Peyer's patch (tissue), 4 donors: ENCODE measurements at places on chromosomes 5 and 9. TPM values are rescaled to one million over a fixed set of nuclear protein-coding genes. Genes with fewer than 3 reads are reported as not detected.

GRCh38 chr9:20651939-20652338 is 29.6 kb upstream of the MLLT3 start:
- no peak for DNase-seq

DMRTA1 gene
- 2.3 TPM for total RNA-seq

DNA sequence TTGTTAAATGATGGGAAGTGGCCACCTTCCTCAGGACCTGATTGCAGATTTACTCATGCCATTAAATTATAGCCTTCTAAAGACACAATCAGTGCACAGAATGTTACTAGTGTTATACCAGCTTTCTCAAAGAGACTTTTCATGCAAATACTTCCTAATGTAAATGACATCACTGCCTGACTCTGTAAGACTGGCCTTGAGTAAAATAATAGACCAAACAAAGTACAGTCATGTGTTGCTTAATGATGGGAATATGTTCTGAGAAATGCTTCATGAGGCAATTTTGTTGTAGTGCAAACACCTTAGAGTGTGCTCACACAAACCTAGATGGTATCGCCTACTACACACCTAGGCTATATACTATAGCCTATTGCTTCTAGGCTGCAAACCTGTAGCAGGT is 17.0 kb upstream of the C1QTNF3 start:
- DNase-seq, result no peak

CCNI2 gene
- total RNA-seq, result 30.8 TPM

- no peak for DNase-seq
Observed at GRCh38 chr9:91312717-91313325, 48.9 kb downstream of the AUH start.

GRCh38 chr9:89444274-89444673 is 53.6 kb downstream of the SEMA4D start:
- DNase-seq, result no peak

FOXD4L6 gene
- total RNA-seq, result not detected

DNA sequence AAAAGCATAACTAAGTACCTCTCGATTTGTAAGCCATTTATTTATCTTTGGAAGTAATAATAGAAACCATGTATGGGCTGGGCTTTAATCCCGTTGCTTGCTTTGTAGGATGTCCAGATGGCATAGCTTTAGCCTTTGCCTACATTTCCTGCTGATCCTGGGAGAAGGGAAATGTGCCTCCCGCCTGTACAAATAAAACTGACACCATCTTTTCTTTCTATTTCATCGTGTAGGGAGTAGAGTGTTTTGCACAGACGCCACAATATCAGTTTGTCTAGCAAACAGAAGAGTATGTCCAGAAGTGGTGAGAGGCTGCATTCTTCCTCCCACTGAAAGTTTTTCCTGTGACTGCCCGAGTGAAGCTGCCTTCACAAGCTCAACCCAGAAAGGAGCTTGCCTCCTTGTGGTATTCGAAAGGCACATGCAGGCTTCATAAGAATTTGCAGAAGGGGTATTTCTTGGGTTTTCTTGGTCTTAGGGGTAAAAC is 24.7 kb upstream of the TJP2 start:
- no peak for DNase-seq

PCDHGB5 gene
- total RNA-seq, result 2.3 TPM

DNA sequence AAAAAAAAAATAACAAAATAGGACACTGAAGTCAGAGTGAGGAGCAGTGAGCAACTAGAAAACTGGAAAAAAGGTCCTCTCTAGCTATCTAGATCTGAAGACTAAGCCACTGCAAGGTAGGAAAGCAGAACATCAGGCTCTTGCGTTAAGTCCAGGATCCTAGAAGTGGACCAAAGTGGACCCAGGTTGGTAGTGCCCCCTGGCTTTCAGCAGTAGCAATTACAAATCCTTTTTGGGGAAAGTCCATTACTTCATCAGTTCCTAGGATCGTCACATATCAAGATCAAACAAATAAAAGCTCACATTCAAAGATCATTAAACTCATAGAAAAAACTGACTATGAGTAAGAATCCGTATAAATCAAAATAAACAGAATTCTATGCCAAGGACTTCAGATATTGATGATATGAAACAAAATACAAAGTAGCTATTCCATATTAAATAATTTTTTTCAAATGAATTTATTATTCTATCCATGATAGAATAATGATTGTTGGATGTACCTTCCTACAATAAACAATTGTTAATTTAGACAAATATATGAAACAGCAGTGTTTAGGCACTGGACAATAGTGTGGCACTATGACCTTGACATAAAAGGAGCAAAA is 6.5 kb upstream of the RICTOR start:
- no peak for DNase-seq

ADGRV1 gene
- 6.5 TPM for total RNA-seq

DNA sequence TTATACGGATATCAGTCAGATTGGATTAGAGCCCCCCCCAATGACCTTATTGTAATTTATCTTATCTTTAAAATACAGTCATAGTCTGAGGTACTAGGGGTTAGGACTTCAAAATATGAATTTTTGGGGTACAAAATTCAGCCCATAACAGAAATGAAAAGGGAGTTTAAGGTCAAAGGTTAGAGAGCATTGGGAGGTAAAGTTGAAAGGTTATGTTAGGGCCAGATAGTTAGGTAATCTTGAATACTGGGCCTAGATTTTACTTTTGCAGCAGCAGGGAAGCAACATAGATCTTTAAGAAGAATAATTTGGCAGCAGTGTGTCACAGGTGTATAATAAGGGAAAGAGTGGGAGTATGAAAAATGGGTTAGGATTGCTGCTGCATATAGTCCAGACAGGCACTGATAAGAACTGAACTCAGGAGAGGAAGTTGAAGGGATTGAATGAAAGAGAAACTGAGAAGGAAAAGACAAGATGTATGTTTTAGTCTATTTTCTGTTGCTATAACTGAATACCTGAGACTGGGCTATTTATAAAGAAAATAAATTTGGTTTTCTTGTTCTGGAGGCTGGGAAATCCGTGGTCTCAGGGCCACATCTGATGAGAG is 10.7 kb upstream of the GCNT4 start:
- no peak for DNase-seq

DNA sequence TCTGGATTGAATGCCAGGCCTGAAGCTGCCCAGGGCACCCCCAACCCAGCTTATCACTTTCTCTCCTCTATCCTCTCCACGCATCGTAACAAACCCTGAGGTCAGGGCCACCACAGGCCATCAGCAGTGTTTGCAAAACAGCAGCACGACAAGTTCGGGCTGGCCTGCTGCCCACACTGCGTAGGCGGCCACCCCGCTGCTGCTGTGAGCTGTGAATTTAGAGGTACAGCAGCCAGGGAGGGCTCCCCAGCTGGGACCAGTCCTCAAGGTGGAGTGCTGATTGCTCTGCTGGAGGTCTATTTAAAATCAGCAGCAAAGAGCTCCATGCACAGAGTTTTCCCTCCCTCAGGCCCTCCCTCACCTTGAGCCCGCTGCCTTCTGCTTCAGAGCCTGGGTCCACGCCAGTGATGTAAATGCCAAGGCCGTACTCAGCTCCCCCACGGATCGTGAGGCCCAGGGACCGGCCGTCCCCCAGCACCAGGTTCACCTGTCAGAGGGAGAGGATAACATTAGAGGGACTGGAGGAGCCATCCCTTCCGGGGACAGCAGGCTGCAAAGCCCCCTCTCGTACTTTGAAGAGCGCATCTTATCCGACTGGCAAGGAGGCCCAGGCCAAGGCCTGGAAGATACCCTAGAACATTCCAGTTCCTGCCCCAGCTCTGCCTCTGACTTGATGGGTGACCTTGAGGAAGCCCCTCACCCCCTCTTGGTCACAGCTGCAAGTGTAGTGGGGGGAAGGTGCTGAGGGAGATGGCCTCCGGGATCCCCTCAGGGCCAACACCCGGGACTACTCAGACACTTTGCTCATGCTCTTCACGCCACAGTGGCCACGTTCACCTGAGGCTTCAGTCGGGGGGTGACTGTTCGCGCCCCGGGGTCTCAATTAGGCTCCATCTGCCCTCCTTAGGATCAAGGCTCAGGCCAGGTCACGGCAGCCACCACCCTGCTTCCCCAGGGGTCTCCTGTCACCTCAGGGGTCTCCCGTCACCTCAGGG is 39.1 kb downstream of the WHRN start:
- no peak for DNase-seq

DNA sequence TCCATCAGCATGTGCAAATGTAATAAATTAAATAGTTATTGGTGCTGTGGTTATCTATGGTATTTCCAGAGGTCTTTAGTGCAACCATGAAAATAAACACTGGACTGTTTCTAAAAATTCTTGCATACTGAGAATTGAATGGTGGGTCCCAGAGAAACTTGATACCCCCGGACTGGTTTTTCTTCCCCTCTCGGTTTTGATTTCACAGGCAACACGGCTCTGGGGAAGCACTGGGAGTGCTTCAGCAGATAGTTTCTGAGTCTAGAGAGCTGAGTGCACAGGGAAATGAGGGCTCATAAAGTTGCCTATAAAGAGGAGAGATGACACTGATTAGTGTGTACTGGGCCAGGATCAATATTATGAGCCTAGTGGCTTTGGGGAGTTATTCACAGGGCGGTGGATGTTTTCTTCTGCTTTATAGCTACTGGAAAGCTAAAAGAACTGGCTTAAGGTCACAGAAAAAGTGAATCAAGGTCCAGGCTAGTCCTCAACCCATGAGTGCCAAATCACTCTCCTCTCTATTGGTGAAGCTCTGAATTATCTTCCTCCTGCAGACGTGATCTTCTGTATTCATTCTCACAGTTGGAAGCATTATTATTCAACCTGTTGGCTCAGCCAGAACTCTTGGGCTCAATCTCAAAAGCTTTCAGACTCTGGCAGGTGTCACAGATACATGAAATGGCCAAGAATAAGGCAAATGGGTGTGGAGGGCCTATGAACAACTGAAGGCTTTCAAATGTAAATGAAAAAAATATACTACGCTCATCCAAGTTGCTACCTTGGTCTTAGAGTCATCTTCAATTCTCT is 170.2 kb upstream of the HMHB1 start:
- no peak for DNase-seq

DNA sequence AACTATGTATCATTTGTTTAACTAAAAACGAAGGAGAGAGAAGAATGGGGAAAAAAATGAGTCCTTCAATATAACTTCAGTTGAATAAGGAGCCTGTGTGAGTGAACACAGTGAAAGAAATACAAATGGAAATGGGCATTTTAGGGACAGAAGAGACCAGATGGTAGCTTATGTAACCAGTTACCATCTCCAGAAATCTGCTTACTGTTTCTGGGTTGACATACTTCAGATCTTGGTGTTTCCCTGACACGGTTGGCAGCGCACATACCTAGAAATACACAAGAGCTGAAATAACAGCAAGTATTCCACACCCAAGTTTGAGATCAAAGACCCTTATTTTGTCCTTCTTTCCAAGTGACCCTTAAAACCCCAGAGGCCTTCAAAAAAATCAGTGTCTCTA is 14.9 kb upstream of the GFRA3 start:
- DNase-seq, result no peak

- DNase-seq, result no peak
Observed at GRCh38 chr5:32964261-32964660, 253.1 kb downstream of the NPR3 start.

ATP6V0E1 gene
- 109 TPM for total RNA-seq

SLC36A1 gene
- 123 TPM for total RNA-seq

DNA sequence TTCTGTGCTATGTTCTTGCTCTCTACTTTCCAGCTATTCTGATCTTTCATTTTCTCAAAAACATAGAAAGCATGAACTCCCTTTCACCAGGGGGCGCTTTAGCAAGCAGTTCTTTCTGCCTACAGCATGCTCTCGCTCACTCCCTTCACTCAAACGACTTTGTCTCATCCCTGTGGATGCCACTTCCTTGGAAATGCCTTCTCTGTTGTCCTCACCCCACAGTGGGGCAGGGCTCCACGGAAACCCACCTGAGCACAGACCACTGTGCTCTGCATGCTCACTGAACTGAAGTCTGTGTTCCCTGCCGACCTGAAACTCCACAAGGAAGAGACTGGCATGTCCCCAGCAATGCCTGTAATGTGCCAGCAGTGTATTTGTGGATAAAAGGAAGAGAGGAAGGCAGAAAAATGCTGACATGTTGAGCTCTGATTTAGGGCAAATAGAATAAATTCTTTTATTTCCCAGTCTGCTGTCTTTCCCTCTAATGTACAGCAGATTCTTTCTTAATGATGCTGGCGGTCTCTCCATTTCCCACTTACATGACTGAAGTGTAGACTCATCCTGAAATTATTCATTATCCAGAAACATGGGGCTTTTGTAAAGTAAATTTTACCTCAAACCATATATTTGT is 4.9 kb upstream of the ROR2 start:
- no peak for DNase-seq

- DNase-seq, result no peak
Observed at GRCh38 chr5:115439042-115439441, 105.5 kb downstream of the FEM1C start.

SHB gene
- 21.5 TPM for total RNA-seq

- DNase-seq, result no peak
Observed at GRCh38 chr9:11457825-11458790, 845.3 kb upstream of the PTPRD start.

LHX6 gene
- total RNA-seq, result 12.4 TPM

PRLR gene
- total RNA-seq, result 69.5 TPM

SPINK7 gene
- not detected for total RNA-seq

HACD4 gene
- 2.4 TPM for total RNA-seq

DNA sequence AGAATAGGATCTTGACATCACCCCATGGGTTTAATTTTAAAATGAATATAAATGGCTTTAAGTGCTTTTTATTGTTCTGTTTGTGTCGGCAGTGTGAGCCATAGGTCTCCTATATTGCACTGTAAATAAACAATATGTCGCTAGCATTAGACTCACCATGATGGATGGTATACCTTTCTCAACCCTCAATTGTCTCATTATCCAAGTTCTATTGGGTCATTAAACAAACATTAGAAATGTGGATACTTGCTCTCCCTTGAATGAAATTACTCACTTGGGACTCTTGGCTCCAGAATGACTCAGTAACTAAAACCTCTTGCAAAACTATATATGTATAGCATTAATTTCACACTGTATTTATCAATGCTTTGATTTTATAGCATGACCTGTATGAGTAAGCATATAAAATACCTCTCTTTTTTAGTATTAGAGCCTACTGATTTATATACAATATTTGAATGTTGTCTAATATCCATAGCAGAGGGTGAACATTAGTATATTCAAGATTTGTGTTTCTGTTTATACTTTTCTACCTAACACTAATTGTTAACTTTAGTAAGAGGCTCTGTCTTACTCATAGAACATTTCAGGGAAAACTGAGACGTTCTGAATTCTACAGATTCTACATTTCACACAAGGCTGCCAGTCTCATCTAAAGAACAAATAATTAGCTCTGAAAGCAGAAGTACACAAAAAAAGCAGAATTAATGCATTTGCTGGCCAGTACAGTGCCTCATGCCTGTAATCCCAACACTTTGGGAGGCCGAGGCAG is 303.8 kb upstream of the PRR16 start:
- no peak for DNase-seq

DND1 gene
- total RNA-seq, result 5.0 TPM

GRCh38 chr5:89686081-89686765 is 723.3 kb downstream of the CETN3 start:
- DNase-seq, result no peak

PSD2 gene
- not detected for total RNA-seq

- no peak for DNase-seq
Observed at GRCh38 chr5:132788990-132789886, 12.2 kb upstream of the SEPTIN8 start.

- no peak for DNase-seq
Observed at GRCh38 chr5:127013407-127013806, 17.0 kb downstream of the MARCHF3 start.

NPR2 gene
- total RNA-seq, result 29.5 TPM

GRCh38 chr9:21395778-21396717 is 10.8 kb upstream of the IFNA2 start:
- peak; percentile 76 for DNase-seq

LVRN gene
- total RNA-seq, result 4.0 TPM

OLFM1 gene
- total RNA-seq, result 2.5 TPM

MBLAC2 gene
- 8.1 TPM for total RNA-seq

WNT8A gene
- not detected for total RNA-seq
